ENCODE measurements at places on chromosomes 3 and 15. TPM values are rescaled to one million over a fixed set of nuclear protein-coding genes. Genes with fewer than 3 reads are reported as not detected.

DNA sequence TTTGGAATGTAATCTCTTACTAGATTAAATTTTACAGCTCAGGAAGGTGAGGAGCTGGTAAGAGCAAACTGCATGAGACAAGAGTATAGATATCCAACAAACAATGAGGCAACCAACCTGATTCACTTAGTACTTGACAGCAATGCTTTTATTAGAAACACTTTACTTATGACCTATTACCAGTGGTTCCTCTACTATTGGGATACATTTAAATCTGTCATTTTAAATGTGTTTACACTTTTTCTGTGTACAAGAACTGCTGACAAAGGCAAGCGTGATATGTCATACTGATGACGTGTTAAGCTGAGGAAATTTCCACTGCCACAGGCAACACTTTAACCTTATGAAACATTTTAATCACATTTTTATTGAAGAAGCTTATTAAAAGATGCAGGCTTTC is 1043.3 kb downstream of the FHIT start:
- DNase-seq: no peak

DNA sequence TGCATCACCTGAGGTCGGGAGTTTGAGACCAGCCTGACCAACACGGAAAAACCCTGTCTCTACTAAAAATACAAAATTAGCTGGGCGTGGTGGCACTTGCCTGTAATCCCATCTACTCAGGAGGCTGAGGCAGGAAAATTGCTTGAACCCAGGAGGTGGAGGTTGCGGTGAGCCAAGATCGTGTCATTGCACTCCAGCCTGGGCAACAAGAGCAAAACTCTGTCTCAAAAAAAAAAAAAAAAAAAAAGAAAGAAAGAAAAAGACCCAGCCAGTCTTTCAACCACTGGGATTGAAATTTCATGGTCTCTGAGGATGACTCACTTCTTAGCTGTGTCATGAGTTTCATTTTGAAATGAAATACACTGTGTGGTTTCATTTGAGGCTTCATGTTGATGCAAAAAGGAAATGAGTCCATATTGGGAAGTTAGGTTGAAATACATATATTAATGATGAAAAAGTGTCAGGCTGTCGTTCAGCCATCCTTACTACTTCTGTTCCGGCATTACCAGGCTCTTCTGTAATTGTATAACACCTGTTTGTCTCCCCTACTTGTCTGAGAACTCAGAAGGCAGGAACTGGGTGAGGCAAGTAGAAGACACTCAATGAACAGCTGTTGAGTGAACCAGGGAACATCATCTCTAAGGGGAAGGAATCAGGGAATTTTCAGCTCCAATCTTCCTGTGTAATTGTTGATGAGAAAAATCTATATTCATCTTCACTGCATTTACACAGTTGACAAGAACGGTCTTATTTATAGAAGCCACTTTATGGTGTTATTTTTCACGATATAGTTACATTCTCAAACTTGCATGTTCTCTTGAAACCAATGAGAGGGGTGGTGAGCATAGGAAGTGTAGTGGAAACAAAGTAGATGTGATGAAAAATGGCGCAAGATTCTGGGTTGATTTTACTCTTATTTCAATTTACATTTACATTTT is 87.4 kb downstream of the NFKBIZ start:
- DNase-seq: no peak

DNA sequence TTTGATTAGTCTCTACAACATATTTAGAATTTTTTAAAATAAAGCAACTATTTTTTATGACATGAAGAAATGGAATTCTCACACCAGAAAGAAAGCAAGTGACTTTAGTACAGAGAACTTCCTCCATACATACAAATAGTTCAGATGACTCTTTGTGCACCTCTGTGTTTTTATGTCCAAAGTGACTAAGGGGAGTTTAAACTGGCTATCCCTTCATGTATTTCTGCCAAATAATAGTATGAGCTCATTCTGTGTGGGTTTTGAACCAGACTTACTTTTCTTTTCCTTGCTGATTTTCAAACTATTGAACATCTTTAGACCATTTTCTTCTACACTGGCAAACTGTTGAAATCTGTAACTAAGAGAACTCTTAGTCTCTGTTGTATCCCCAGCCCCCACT is 196.3 kb downstream of the EPHA3 start:
- no peak for DNase-seq

DNA sequence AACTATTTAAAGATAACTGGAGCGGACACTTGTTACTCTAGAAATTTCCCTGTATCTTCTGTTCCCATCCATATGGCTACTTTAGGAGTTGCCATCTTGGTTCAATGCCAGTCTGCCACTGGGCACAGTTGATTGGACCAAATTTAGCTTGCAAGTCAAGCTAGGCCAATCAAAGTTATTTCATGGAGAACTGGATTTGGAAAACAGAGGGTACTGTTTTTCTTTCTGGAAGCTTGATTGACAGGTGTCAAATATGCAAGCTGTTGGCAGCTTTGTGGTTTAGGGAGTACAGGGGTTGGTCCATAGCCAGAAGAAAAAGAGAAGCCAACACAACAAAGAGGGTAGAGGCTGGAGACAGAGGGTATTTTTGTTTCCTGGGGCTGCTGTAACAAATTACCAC is 33.4 kb upstream of the KLHL25 start:
- no peak for DNase-seq

GRCh38 chr3:64331605-64332004 is 106.3 kb upstream of the PRICKLE2 start:
- no peak for DNase-seq

GRCh38 chr3:112132975-112133448 is at the start of gene GCSAM:
TSS of gene GCSAM (minus strand) at chr3:112133248. CDS start at chr3:112133120, 128 bp downstream.
- DNase-seq: no peak

- DNase-seq: no peak
Observed at GRCh38 chr3:28287046-28287445, 45.6 kb downstream of the CMC1 start.

CCR1 gene
- 3.2 TPM for total RNA-seq

All from cardiac septum (tissue), 1 donor.